ENCODE measurements at places on chromosomes 7 and 10. TPM values are rescaled to one million over a fixed set of nuclear protein-coding genes. Genes with fewer than 3 reads are reported as not detected.

- H3K27me3 ChIP-seq, result no peaks in the 10 kb centered on the region
- DNase-seq, result no peak
- H3K27ac ChIP-seq, result no peak overlapping the region
- H3K4me3 ChIP-seq, result no peak overlapping the region
- H3K4me1 ChIP-seq, result no peaks in the 10 kb centered on the region
Measured at GRCh38 chr7:84248267-84248666, 53.7 kb upstream of the SEMA3A start.

DNA sequence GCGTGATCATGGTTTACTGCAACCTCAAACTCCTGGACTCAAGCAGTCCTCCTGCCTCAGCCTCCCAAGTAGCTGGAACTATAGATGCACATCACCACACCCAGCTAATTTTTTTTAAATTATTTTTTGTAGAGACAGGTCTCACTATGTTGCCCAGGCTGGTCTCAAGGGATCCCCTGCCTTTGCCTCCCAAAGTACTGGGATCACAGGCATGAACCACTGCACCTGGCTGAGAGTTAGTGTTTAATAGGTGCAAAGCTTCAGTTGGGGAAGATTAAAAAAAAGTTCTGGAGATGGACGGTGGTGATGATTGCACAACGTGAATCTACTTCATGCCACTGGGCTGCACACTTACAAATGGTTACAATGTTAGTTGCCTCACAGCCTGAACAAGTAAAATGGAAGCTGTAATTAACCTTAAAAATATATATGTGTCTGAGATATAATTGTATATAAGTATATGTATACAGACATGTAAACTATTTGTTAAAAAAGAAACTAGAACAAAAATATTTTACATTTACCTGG is 106.4 kb upstream of the ZNF438 start:
- H3K4me1 ChIP-seq, result no peaks in the 10 kb centered on the region
- no peaks in the 10 kb centered on the region for H3K36me3 ChIP-seq
- DNase-seq, result no peak

DNA sequence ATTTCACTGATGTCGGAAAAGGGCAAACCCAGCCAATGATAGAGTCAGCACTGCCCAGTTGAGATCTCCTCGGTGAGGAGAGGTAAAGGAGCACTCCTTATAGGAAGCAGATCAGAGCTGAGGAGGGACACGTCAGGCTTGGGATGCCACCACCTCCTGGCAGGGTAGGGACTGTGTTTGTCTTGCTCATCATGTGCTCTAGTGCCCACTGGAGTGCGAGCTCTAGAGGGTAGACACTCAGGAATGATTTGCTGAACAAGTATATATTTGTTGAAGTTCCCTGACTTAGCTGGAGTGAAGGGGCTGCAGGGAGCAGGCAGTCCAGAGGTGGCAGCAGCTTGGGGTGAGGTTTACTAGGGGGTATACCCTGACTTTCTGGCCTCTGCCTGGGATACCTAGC is 146.5 kb downstream of the NOC3L start:
- H3K36me3 ChIP-seq, result no peaks in the 10 kb centered on the region
- no peaks in the 10 kb centered on the region for H3K4me1 ChIP-seq
- no peak for DNase-seq
- no peak overlapping the region for H3K4me3 ChIP-seq
- no peak overlapping the region for H3K27ac ChIP-seq

The ADAM12 gene
- total RNA-seq, result not detected

GRCh38 chr10:22321156-22321923 is 441 bp downstream of the BMI1 start:
- DNase-seq, result peak; percentile 74
- no peaks in the 10 kb centered on the region for H3K36me3 ChIP-seq
- no peaks in the 10 kb centered on the region for H3K27me3 ChIP-seq
- H3K27ac ChIP-seq, result peak overlapping the region; percentile 77
- H3K4me1 ChIP-seq, result peaks cover 42% of the 10 kb centered on the region
- peak overlapping the region; percentile 57 for H3K4me3 ChIP-seq

- no peak overlapping the region for H3K4me3 ChIP-seq
- no peaks in the 10 kb centered on the region for H3K36me3 ChIP-seq
- no peak for DNase-seq
- H3K27ac ChIP-seq, result no peak overlapping the region
- H3K4me1 ChIP-seq, result peaks cover 17% of the 10 kb centered on the region
Measured at GRCh38 chr7:155339474-155339873, 41.8 kb downstream of the INSIG1 start.

DNA sequence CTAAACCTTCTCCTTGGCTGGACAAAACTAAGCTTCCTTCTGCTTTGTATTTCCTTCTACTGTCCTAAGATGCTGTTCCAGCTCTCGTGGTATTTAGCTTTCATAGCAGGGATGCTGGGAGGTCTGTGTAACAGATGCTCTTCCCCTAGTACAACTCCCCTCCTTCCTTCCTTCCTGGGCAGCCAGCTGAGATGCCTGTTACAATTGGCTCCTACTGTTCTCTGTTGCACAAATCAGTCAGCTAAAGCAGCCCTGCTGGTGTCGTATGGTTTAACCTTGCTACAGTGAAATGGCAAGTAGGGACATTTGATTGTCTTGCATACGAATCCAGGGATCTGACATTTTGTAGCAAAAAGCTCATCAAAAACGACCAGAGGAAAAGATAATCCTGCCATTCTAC is 143.8 kb downstream of the ARHGAP21 start:
- no peaks in the 10 kb centered on the region for H3K4me1 ChIP-seq
- no peaks in the 10 kb centered on the region for H3K27me3 ChIP-seq
- DNase-seq, result no peak
- H3K36me3 ChIP-seq, result no peaks in the 10 kb centered on the region
- H3K4me3 ChIP-seq, result no peak overlapping the region
- H3K27ac ChIP-seq, result no peak overlapping the region

DNA sequence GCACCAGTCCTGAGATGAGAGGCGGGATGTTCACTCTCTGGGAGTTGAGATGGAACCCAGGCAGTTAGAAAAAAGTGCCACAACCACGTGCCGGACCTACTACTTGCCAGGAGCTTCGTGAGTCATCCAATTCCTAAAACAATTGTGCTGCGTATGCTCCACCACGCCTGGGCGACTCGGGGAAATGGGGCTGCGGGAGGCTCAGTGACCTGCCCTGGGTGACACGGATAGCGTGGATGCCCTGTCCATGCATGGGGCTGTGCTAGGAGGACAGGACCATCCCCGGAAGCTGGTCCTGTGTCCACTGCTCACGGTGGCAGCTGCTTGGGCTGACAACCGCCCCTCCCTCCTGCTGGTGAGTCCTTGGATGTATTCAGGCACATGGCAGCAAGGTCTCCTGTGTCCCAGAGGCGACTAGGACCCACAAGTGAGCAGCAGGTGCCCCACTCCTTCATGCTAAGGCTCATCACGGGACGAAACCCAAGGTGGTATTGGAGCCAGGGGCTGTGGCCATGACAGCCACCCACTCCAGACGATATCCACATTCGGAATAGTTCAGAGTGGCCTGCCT is 90.4 kb downstream of the BMS1 start:
- no peak overlapping the region for H3K4me3 ChIP-seq
- DNase-seq, result no peak
- no peaks in the 10 kb centered on the region for H3K36me3 ChIP-seq
- H3K27me3 ChIP-seq, result no peaks in the 10 kb centered on the region
- no peaks in the 10 kb centered on the region for H3K4me1 ChIP-seq

DNA sequence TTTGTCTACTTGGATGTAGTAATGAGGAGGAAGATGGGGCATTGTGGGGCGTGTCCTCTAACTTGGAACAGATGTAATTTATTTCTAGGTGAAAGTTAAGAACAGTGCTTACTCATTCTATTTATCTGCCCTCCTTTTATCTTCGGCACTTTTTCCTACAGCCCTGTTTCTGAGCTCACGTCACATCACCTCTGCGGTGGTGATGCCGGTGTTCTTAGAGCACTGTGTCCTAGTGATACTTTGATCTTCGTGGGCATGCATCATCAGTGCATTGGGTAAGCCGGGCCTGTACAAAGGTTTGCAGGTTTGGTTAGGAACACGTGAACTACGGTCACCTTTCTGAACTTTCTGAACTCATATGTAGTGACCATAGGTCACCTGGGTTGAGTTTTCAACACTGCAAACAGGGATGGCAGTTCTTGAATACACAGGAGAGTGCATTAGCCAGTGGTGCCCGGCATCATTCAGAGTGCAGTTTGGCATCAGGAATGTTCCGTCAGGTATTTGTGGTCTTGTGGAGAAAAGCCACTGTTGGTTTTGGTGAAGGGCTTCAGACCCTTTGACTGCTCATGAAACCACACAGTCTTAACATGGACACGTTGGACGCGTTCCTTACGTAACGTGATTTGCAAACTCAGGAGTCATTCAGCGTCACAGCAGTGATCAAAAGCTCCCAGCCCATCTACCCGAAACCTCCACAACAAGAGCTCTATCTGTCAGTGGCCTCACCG is 5.6 kb downstream of the POR start:
- peak; percentile 11 for DNase-seq
- no peaks in the 10 kb centered on the region for H3K36me3 ChIP-seq
- H3K4me3 ChIP-seq, result no peak overlapping the region
- no peaks in the 10 kb centered on the region for H3K27me3 ChIP-seq
- peaks cover 6% of the 10 kb centered on the region for H3K4me1 ChIP-seq

- H3K27me3 ChIP-seq, result no peaks in the 10 kb centered on the region
- peak overlapping the region; percentile 27 for H3K27ac ChIP-seq
- peaks cover 8% of the 10 kb centered on the region for H3K4me1 ChIP-seq
- DNase-seq, result peak; percentile 28
Measured at GRCh38 chr7:132882714-132883428, 199.0 kb downstream of the CHCHD3 start.

DNA sequence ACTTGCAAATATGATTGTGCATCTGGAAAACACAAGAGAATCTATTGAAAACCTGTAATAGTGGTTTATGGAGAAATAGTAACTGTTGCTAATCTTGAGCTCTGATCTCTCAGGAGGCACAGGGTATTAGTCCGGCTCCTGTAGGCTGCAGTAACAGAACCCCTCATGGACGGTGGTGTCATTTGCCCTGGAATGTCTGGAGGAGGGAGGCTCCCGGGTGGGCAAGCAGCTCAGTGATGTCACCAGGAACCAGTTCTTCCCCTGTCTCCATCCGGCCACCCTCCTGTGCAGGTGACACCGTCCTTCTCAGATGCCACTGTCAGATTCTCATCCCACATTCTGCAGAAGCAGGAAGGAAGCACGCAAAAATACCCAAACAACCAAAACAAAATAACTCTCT is 29.3 kb downstream of the INPP5A start:
- H3K27ac ChIP-seq, result no peak overlapping the region
- H3K36me3 ChIP-seq, result no peaks in the 10 kb centered on the region
- H3K4me1 ChIP-seq, result peaks cover 8% of the 10 kb centered on the region

The CFAP58 gene
- total RNA-seq, result not detected

DNA sequence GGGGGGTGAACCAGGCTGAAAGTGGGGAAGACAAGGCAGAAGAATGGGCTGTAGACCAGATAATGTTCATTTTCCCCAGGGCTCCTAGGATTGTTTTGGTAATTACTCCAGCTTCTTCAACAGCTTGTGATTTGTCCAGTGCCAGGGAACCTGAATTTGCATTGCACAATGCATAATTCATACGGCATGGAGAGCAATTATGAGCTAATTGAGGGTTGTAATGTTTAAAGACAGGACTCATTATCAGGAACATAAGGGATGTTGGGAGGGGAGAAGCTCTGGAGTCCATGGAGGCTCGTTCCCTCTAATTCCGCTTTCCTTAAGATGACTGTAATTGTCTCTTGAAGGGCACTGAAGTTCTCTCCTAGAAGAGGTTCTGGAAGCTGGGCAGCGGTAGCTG is 405.0 kb upstream of the ZMIZ1 start:
- no peak for DNase-seq
- H3K4me3 ChIP-seq, result no peak overlapping the region
- no peak overlapping the region for H3K27ac ChIP-seq
- H3K27me3 ChIP-seq, result no peaks in the 10 kb centered on the region

DNA sequence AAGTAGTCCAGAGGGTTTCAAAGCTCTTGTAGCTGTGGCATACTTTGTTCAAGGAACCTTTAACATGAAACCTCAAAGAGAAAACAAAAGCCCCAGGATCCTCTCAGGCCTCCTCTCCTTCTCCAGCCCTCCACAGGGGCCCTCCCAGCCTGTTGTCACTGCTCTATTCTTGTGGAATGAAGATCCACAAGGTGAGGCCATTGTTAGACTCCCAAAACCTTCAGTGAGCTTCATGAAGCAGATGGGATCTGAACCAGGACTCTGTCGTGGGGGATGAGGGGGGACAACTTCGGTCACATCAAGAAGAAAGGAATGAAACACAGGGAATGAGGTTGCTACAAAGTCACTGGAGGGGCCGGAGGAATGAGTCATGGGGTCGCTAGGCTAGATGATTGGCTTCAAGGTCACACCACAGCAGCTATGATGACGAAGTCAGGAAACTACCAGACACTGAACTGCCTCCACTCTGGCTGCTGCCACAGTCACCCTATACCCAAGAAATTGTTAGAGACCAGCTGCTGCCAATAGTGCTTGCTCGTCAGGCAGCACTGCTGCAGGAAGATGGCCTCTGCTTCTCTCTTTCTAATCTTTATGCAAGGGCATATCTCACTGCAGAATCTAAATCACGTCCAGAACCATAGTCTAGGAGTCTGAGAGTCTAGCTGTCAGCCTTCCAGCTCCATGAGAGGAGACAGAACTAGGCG is 208.8 kb downstream of the HIBADH start:
- H3K27me3 ChIP-seq, result no peaks in the 10 kb centered on the region
- no peaks in the 10 kb centered on the region for H3K36me3 ChIP-seq
- H3K4me3 ChIP-seq, result no peak overlapping the region
- no peak overlapping the region for H3K27ac ChIP-seq

The CCDC201 gene
- total RNA-seq, result not detected

GRCh38 chr10:66649626-66650025 is 276.2 kb upstream of the LRRTM3 start:
- no peak overlapping the region for H3K4me3 ChIP-seq
- no peaks in the 10 kb centered on the region for H3K27me3 ChIP-seq
- H3K27ac ChIP-seq, result no peak overlapping the region

DNA sequence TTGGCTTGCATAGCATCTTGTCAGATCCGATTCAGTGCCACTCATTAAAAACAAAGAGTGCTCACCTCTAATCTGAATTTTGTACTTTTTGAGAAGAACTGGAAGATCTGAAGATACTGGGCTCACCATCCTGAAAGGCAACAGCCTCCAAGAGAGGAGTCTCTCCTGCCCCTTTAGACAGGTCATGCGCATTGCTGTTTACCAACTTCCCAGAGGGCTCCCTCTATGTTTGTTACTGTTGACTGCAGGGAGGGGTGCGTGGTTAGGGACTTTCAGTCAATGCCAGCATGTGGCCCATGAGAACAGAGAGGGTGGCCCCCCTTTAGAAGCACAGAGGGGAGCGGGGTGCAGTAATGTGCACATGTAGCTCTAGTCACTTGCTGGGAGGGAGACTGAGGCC is 33.2 kb upstream of the CABCOCO1 start:
- DNase-seq, result no peak
- no peak overlapping the region for H3K4me3 ChIP-seq
- no peak overlapping the region for H3K27ac ChIP-seq
- no peaks in the 10 kb centered on the region for H3K4me1 ChIP-seq
- H3K36me3 ChIP-seq, result no peaks in the 10 kb centered on the region

The CPA4 gene
- total RNA-seq, result not detected

GRCh38 chr10:48279081-48279751 is 4.7 kb upstream of the FRMPD2 start:
- no peaks in the 10 kb centered on the region for H3K27me3 ChIP-seq
- DNase-seq, result no peak
- no peaks in the 10 kb centered on the region for H3K36me3 ChIP-seq
- no peaks in the 10 kb centered on the region for H3K4me1 ChIP-seq
- H3K27ac ChIP-seq, result no peak overlapping the region

Data from naive thymus-derived CD4-positive, alpha-beta T cell (primary cell).